Placental pericyte (primary cell): ENCODE measurements at places on chromosomes 7 and 10. TPM values are rescaled to one million over a fixed set of nuclear protein-coding genes. Genes with fewer than 3 reads are reported as not detected.

The GTPBP10 gene
- 15.9 and 17.7 TPM in 2 replicates for total RNA-seq

The DOCK1 gene
- total RNA-seq: 70.0 and 84.5 TPM in 2 replicates

The IRF5 gene
- total RNA-seq: 0.44 TPM in 1 of 2 replicates, not detected in the other

The TIMM23B gene
- total RNA-seq: 24.5 and 29.3 TPM in 2 replicates

The ECHDC3 gene
- 2.3 and 7.4 TPM in 2 replicates for total RNA-seq

The AKR1C8 gene
- not detected in 2 replicates for total RNA-seq

The ZNF365 gene
- total RNA-seq: 0.88 and 7.0 TPM in 2 replicates

The PPP1R3A gene
- total RNA-seq: not detected in 2 replicates

The LIPK gene
- 0.29 TPM in 1 of 2 replicates, not detected in the other for total RNA-seq

The GFRA1 gene
- 6.0 and 22.5 TPM in 2 replicates for total RNA-seq

The RAMP3 gene
- not detected in 2 replicates for total RNA-seq

The WEE2 gene
- total RNA-seq: not detected in 2 replicates

The LIPJ gene
- total RNA-seq: not detected in 2 replicates

The ZNF33B gene
- total RNA-seq: 4.4 and 7.7 TPM in 2 replicates

The CFAP69 gene
- 3.6 and 5.3 TPM in 2 replicates for total RNA-seq

The MYO1G gene
- total RNA-seq: 0.14 and 0.22 TPM in 2 replicates

The LAMB4 gene
- 0.29 TPM in 1 of 2 replicates, not detected in the other for total RNA-seq

The TUBB8 gene
- not detected in 2 replicates for total RNA-seq

The FRMPD2 gene
- not detected in 2 replicates for total RNA-seq

The UBE2D1 gene
- total RNA-seq: 9.2 and 15.9 TPM in 2 replicates

The LRMDA gene
- 0.22 and 0.57 TPM in 2 replicates for total RNA-seq

The HOXA7 gene
- total RNA-seq: 0.44 and 1.0 TPM in 2 replicates

The SUN3 gene
- not detected in 2 replicates for total RNA-seq

The RARRES2 gene
- 4.6 and 35.2 TPM in 2 replicates for total RNA-seq

The PDE6C gene
- total RNA-seq: not detected in 2 replicates

The MKX gene
- total RNA-seq: under 0.01 and 0.14 TPM in 2 replicates

The XRCC2 gene
- total RNA-seq: 0.22 and 7.4 TPM in 2 replicates

The IL6 gene
- total RNA-seq: 64.7 and 659 TPM in 2 replicates

The RELN gene
- 0.14 TPM in 1 of 2 replicates, not detected in the other for total RNA-seq

The TEX36 gene
- not detected in 2 replicates for total RNA-seq

The TAS2R40 gene
- total RNA-seq: not detected in 2 replicates

The SLF2 gene
- 26.7 and 52.3 TPM in 2 replicates for total RNA-seq

The ASAH2 gene
- 0.22 and 0.72 TPM in 2 replicates for total RNA-seq

The AP5Z1 gene
- 54.3 and 63.0 TPM in 2 replicates for total RNA-seq

The INMT gene
- 1.1 and 17.8 TPM in 2 replicates for total RNA-seq

The C10orf67 gene
- 0.22 and 0.29 TPM in 2 replicates for total RNA-seq

The C7orf33 gene
- not detected in 2 replicates for total RNA-seq

The ALOX5 gene
- total RNA-seq: under 0.01 TPM in 1 of 2 replicates, not detected in the other

The NME8 gene
- total RNA-seq: not detected in 2 replicates

The MNX1 gene
- not detected in 2 replicates for total RNA-seq

The SPDYE16 gene
- total RNA-seq: not detected in 2 replicates

The MEST gene
- 97.6 and 860 TPM in 2 replicates for total RNA-seq

The CTAGE4 gene
- total RNA-seq: 0.86 and 0.88 TPM in 2 replicates

The LIPN gene
- not detected in 2 replicates for total RNA-seq

The EGR2 gene
- total RNA-seq: 4.4 and 14.6 TPM in 2 replicates
